ENCODE measurements at places on chromosomes 7 and 10.

DNA sequence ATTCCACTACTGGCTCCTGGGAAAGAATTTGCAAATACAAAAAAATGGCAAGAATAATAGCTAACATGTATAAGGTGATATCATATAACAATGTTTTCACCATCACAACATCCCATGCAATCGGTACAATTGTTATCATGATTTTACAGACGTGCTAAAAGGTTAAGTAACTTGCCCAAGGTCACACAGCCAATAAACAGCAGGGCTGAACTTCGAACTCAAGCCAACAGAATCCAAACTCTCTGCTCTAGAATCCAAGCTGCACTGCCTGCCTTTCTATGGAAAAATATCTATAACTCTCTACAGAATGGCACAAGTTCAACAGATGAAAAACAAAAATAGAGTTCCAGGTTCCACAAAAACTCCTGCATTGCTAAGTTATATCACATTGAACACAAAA is 160.9 kb downstream of the PARD3 start:
- DNase-seq, result no peak

- no peak for DNase-seq
Measured at GRCh38 chr10:47241256-47241655, 58.7 kb upstream of the GDF10 start.

- peak; percentile 35 for DNase-seq
Measured at GRCh38 chr7:151142686-151143040, 24.8 kb downstream of the GBX1 start.

DNA sequence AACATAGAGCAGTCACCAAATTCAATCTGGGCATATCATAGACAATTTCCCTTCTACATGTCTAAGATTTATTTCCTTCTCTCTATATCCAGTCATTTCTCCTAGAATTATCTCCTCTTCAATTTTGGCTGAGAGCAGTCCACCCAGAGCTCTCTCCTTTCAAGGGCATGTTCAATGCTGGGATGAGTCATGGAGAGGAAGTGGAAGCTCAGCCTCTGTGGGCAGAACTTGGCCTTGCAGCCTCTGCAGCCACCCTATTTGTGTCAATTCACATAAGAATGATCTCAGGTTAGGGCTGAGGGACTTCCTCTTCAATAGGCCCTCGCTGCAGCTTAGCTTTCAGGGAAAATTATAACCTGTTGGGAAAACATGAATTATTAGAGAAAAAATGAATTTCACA is 560.8 kb downstream of the POM121L12 start:
- DNase-seq, result no peak

DNA sequence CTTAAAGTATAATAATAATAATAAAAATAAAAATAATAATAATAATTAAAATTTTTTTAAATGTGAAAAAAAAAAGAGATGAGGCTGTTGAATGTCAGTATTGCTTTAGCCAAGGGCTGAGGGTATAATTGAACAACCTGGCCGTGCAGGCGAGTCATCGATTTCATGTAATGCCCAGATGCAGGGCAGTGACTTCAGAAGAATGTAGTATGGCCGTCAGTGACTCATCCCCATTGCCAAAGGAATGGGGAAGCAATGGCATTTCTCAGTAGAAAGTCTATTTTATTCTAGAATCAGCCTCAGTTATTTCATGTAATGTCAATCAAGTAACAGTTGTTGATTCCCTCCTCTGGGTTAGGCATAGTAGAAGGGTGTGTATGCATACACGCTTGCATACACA is 516.4 kb downstream of the GLRX3 start:
- no peak for DNase-seq

DNA sequence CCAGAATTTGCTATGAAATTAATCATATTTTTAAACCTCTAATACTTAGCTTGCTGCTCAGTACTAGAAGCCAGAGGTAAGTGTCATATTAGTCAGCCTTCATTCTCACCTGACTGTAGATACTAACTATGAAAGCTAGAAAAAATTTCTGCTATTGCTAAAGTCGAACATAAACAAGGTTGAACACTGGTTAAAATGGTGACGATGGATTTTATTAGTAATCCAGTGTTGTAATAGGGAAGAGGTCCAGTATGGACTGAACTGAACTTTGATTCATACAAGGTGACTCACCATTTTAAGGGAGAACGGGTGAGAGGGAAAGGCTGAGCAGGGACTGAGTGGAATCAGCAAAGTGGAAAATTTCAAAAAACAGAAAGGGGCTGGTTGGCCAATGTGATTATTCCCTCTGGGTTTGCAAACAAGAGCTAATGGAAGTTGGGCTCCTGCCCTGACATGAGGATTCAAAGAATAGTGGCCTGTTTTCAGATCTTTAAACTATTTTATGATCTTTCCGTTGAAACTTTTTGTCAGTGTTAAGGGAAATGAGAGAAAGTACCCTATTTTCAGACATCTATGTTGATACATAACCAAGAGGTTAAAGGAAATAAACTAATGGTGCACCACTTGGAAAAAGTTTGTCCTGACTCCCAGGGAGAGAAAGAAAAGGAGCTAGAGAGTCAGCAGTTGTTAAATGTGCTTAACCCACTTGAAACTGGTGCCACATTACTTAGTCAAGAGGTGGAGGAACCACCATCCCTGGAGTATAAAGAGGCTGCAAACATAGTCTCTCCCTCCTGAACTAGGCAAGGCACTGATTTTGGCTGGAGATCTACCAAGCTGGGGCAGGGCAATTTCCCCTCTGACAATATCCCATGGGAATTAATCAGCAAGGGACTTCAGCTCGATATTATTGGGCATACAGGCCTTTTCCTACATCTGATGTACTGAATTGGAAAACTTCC is 15.3 kb upstream of the AKR1C1 start:
- DNase-seq, result peak; percentile 58

- DNase-seq, result no peak
Measured at GRCh38 chr10:118031351-118032075, 15.2 kb downstream of the RAB11FIP2 start.

GRCh38 chr10:129628823-129629222 is 161.8 kb downstream of the MGMT start:
- no peak for DNase-seq

- DNase-seq, result no peak
Measured at GRCh38 chr10:132414402-132415016, 17.5 kb downstream of the PWWP2B start.

GRCh38 chr10:106655636-106656035 is 508.9 kb downstream of the SORCS1 start:
- DNase-seq, result no peak

GRCh38 chr7:81687062-81687461 is 82.8 kb downstream of the HGF start:
- DNase-seq, result no peak

DNA sequence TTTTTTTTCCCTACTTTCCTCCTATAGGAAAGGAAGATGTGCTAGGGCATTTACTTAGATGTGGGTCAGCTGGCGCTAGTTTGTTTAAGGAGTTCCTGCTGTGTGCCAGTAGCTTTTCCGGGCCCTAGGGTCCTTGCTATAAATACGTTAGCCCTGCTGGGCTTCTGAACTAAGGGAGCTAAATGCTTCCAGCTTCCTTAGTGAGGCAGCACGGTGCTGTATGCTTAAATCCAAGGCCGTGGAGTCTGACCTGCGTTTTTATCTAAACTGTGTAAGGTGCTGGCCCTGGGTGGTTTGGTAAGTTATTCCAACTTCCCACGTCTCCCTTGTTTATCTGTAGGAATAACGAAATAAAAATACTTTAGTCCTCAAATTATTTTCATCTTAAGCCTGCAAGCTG is 594 bp downstream of the TDRD1 start:
- DNase-seq, result peak; percentile 18

DNA sequence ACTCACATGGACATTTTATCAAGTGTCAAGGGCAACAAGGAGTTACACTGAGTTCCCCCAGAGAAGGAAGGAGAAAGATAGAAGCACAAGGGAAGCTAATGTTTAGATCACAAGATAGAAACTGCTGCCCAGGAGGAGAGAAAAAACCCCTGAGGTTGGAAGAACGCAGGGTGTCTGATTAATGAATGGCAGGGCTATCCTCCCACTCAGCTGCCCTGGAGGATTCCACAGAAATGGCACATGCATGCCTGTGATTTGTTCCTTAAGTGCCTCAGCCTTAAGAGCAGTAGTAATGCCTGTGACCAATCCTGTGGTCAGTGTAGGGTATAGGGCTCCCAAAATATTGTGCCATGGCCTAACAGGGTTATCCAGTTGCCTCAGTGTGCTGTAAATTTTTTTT is 20.2 kb downstream of the DNAJB9 start:
- no peak for DNase-seq

DNA sequence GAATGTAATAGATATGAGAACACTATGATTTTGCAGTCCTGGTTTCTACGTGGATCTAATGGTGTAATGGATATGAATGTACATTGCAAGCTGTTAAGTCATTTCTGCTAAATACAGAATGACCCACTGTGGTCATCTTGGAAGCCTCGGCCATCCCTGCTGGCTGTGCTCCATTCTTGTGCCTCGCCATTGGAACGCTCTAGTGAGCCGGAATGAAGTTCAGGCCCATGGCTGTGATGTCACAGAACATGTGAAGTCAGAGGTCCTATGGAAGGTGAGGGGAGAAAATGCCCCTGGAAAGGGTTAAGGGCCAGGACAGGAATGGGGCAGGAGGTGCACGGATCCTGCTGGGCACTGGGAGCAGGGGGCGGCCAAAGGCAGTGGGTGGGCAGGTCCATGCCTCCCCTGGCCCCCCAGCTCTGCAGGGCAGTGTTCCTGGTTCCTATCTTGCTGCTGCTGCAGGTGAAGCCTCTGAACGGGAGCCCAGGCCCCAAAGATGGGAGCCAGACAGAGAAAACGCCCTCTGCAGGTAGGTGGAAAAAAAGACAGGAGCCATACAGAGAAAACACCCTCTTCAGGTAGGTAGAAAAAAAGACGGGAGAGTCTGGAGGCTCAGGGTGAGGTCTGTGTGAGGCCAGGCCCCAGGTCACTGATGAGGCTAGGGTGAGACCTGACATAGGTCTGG is at the start of gene LLCFC1:
Gene LLCFC1, plus strand, starts transcription at position 259 of the 685 bp plus-strand sequence. Its CDS starts 138 bp downstream, at position 397.
- peak; percentile 32 for DNase-seq

DNA sequence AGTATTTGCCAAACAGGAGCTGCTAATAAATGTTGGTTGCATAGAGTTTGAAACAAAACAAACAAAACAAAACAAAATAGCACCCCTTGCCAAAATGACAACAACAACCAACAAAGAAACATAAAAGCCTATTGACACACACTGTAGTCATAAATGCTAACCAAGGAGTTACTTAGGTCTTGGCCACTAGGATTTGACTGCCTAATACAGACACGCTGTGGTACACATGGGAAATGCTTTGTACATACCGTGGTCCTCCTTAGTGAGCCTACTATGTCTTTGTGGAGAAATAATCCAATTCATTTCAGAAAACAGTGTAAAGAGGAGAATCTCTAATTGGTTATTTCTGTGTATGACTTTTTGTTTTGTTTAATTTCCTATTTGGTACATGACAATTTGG is 53.2 kb upstream of the MTPN start:
- DNase-seq, result no peak

- DNase-seq, result peak; percentile 4
Measured at GRCh38 chr10:21212348-21212747, 313.1 kb downstream of the SKIDA1 start.

- peak; percentile 23 for DNase-seq
Measured at GRCh38 chr7:131111081-131111576, 216.5 kb upstream of the MKLN1 start.

- DNase-seq, result no peak
Measured at GRCh38 chr7:106116161-106116704, 4.1 kb upstream of the SYPL1 start.
